ENCODE measurements at places on chromosomes 6 and 20.

DNA sequence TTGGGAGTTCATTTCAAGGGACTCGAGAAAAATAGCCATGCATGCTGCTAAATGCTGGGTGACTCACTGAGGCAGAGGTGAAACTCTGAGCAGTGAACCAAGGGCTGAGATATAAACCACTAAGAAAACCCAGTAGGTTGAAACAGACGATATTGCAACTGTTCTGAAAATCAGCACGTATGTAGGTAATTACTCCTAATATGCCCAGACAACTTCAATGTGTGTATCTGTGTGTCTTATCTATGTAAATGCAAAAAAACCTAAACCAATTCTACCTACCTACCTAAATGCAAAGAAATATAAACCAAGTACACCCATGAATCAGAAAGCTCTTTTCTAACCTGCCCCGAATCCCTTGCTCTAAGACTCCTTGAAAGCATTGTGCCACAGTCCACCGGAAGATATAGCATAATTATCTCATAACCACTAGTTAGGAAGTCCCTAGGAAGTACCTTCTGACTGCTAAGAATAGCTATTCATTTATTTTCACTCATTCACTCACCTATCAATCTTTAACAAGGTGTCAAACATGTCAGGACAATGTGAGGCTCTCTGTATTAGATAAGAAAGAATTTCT lies 458.7 kb upstream of the RUNX2 start:
- DNase-seq, result peak; percentile 53

DNA sequence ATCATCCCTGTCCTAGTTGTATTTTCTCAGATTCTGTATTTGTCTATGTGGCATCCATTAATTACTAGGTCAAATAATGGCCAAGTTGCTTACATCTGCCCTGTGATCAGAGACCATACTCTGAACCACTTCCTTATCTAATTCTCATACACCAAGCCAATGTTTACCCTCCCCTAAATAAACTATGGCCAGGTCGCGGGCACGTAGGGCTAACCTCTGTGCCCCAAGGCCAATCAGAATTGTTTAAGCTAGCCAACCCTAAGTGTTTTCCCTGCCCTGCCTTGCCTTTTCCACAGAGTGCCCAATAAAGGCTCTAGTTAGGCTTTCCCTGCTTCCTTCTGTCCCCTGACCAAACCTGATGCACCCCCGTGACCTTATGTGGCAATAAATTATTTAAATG lies 2.8 kb upstream of the CALHM4 start:
- DNase-seq, result no peak

- no peak for DNase-seq
Observed at GRCh38 chr6:107557698-107558097, 67.8 kb downstream of the SOBP start.

DNA sequence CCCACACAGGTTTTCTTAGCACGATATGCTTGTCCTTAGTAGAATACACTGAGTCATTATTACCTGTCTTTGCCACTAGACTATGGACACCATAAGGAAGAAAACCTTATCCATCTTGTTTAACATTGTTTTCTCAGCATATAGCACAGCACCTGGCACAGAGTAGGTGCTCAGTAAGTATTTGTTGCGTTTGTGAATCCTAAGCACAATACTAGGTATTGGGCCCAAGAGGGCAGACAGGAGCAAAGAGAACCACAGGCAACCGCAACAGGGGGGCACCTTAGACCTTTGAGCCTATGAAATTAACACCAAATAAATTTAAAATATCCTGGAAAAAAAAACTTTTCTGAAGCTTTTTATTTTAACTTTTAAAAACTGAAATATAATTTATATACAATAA lies 3.7 kb upstream of the NCOA6 start:
- no peak for DNase-seq

DNA sequence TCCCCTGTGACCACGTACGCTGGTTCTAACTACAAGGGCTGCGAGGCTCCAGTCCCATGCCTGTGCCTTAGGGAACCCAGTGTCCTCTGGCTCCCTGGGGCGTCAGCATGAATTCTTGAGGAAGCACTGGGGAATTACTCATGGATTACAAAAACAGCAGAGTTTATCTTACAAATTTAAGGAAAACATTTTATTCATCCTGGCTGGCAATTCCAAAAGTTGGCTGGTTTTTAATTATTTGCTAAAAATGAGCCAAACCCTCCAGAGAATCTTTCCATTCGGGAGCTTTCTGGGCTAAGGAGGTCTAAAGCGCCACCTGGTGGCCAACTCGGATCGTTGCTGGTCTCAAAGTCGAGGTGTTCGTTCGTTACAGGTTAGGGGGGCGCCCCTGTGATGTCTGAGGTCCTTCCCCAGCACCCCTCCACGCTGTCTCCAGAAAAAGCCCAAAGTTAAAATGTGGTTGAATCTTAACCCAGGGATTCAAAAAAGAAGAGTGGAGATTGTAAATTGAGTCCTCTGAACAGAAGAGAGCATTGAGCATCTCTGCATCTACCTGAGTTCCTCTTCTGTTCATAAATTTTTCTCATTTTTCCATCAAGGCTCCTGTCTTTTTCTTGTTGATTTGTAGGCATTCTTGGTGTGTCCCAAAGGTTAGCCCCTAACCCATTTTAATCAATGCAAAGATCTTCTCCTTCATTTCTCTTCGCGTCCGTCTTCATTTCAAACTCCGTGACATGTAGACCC lies 99.4 kb downstream of the BFSP1 start:
- peak; percentile 64 for DNase-seq

DNA sequence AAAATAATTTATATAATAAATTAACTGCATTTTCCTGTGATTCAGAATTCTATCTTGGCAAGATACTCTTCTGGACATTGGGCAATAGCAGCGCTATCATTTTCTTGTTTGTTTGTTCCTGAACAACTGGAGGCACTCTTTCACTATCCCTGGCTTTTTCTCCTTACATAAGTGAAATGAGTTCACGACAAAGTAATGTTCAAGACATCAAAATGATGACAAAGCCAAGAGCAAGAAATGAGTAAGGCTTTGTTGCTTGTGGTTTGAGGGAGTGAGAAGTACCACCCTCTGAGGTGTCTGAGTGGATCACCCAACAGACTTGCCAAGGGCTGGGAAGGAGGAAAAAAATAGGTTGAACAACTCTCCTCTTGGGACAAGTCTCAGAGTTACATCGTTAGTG lies 466.6 kb upstream of the JAG1 start:
- no peak for DNase-seq

DNA sequence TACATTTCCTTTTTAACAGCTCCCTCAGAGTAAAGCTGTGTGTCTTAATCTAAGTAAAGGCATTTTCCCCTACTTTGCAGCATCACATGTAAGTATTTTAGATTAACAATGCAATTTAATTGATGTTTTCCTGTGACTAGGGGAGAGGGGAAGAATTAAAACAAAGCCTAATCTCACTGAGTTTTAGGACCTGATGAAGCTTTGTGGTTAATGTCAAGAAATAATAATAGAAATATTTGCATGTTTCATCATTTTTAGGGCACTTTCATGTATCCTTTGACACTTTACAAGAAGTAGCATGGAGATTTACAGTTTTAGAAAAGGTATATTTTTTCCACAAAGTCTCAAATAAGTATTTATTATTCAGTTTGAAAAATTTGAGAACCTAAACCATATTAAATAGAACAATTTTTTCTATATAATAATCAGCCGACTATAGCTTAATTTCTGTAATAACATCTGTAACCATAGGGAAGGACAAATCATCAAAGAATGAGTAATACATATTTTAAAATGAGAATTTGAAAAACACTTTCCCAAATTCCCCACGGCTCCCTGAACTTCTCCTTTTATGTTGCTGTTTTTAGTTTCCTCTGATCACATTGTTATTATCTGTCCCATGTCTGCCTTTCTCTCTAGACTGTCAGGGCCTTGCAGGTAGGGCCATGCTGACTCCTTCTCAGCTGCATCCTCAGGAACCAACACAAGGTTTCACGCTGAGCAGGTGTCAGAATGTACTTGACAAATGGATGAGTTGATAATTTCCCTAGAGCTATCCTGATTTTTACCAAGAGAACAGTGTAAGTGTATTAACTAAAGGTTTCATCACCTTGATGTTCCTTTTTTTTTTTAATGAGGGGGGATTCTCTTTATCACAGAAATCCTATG lies 338.1 kb downstream of the SYNE1 start:
- no peak for DNase-seq

DNA sequence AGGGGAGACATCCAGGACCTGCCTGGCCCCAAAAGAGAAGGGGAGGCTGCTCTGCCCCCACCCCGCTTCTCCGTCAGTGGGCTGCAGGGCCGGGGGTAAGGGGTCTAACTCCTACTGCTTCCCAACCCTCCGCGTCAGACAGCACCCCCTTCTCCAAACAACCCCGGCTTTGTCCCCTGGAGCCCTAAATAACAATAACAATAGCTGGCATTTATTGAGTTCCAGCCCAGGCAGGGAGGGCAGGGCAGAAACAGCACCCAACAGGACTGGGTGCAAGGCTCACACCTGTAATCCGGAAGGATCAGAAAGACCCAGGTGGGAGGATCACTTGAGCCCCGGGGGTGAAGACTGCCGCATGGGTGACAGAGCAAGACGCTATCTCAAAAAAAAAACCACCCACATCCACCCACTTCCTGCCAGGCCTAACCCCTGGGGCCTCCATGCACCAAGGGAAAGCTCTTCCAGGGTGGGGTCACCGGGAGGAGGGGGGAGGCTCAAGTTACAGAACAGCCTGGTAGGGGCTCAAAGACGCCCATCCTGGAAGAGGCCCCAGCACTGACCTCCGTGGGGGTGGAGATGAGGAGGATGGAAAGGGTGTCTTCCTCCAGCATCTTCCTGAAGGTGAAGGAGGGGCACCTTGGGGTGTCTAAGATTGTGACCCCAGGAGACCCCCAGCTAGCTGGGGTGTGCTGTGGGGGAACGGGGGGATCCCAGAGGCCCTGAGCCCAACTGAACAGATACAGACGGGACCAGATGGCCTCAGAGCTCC lies 1.3 kb upstream of the FNDC11 start:
- DNase-seq, result no peak

DNA sequence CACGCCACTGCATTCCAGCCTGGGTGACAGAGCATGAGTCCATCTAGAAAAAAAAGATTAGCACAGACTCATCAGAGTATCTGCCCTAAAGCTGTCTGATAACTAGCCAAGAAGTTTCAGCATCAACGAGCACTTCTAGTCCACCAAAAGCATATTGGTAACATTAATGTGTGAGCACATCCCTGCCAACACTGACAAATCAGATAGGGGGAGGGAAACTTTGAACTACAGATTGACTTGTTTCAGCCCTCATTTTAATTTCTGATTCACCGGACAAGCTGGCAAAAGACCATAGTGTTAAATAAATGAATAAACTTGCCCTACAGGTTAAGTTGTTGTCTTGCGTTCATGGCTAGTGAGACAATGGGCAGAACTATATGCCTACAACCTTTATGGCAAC lies 7.7 kb upstream of the SEC63 start:
- DNase-seq, result no peak

- peak; percentile 19 for DNase-seq
Observed at GRCh38 chr6:71496018-71496721, 207.6 kb downstream of the OGFRL1 start.

- DNase-seq, result no peak
Observed at GRCh38 chr20:36644032-36644705, 1.8 kb downstream of the SLA2 start.

GRCh38 chr6:150352321-150353296 lies 16.2 kb upstream of the IYD start:
- no peak for DNase-seq

DNA sequence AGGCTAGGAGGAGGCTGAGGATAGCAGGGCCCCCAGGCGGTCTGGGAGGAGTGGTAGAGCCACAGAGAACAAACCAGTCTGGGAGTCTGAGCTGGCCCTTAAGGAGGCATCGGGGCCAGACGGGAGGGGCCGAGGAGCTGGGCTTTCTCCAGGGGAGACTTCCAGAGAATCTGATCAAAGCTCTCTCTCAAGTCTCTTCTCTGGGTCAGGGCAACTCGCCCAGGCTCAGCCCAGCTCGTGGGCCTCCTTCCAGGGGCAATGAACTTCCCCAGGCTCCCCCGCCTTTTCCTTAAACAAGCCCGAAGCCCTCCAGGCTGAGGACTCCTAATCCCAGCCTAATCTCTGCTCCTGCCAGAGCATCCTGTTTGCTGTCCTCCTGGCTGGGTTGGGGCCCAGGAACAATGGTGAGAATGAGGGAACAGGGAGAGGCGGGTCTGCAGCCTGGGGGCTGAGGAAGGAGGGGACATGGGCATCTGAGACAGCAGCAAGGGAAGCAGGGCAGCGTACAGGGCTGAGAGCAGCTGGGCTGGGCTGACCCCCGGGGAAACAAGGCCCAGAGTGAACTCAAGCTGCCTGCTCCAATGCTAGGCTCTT lies 173.6 kb downstream of the ANKRD60 start:
- DNase-seq, result no peak

GRCh38 chr6:13633343-13633742 lies 18.2 kb downstream of the NOL7 start:
- DNase-seq, result no peak

DNA sequence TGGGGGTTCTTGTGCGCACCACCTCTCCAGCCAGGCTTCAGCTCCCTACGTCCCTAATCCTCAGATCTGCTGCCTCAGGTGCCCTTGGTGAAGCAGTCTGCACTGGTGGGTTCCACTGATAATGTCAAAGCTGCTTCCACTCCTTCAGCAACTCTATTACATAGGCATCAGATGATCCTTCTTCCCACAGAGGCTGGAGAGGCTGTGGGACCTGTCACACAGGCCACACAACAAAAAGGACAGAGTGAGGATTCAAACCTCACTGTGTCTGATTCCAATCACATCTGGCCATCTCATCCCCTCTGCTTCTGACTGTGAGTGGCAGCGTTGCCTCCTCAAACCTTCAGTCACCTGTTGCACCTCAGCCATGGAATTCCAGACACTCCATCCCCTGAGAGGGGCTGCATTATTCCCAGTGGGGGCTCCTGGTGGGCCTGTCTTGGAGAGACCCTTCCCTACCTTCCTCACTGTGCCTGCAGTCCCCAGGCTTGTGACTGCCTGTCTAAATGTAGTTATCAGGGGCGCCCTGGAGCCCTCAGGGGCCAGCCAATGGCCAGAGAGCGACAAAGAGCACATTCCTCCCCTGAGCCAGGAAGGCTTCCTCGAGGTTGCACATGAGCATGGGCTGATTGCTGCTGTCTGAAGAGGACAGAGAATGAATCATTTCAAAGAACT lies 211.4 kb upstream of the ECI2 start:
- DNase-seq, result no peak

DNA sequence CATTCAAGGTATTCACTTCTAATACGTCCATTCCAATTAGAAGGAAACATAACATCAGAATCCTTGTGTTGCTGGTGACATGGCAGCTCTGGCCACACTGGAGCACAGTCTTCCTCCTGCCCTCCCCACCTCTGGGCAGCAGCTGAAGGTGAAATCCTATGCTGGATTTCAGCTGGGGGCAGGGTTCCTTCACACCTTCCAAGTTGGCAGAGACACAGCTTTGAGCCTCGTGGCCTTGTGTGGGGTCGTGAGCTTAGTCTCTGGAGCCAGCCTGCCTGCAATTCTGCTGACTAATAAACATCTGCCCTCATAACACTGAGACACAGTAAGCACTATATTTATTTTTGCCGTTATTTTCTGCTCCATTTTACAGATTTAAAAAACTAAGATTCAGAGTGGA lies 218.9 kb upstream of the RIN2 start:
- no peak for DNase-seq

DNA sequence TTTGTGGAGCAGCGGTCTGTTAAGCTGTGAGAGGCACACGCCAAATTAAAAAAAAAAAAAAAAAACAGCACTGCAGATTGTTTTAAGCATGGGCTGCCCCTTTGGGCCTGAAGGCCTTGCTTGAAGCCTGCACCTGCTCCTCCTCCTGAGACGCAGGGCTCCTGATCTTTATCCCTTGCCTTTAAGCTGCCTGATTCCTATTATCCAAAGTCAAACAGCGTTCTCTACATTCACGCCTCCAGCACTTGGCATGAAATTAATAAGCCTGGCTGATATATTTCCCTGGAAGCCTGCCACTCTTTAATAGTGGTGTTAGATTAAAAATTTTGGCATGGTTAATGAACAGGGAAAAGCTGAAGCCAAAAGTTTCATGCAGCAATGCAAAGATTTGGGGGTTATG lies 163.9 kb downstream of the FAXC start:
- no peak for DNase-seq
